ENCODE measurements at places on chromosomes 2 and 18.

GRCh38 chr2:133836691-133837345 lies 268.6 kb upstream of the NCKAP5 start:
- DNase-seq: no peak

DNA sequence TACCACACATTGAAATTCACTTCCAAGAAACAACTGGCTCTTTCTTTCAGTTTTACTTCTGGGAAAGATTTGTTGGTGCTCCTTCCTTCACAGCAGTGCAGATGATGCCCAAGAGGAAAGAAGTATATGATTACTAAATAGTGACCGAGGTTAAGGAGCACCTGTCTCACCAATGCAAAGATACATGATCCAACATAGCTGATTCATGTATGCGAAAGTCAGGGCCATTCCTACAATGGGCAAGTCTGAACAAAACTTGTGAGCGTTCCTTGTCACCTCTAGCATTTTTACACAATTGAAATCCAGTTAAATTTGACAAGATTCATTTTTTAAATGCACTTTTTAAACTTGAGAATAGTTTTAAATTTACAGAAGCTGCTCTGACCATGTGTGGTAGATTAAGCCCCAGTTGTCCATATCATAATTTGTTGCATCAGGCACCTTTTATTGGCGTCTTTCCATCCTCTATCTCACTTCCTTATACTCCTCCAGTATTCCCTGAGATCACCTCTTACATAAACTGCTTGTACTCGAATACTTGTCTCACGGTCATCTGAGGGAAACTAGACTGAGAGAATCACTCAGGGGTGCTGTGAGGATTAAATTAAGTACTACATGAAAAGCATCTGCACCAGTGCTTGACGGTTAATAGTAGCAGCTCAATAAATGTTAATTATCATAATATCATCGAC lies 438.8 kb upstream of the CDH20 start:
- no peak for DNase-seq

DNA sequence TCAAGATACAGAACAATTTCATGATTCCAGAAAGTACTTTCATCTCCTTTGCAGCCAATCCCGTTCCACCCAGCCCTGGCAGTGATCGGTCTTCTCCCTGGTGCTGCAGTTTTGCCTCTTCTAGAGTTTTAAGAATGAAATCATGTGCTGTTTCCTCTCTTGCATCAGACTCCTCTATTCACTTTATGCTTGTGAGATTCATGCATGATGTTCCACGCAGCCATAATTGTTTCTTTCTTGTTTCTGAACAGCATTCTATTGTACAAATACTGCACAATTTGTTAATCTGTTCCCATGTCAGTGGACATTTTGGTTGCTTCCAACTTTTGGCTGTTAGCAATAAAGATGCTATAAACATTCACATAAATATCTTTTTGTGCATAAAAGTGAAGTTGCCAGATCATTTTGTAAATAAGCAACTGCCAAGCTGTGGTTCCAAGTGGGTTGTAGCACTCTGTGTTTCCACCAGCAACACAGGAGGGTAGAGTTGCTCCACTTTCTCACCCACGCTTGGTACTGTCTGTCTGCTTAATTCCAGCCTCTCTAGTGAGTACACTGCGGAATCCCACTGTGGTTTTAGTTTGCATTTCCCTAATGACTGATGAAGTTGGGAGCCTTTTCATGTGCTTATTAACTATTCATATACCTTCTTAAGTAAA lies 104.5 kb downstream of the TWIST2 start:
- no peak for DNase-seq

- no peak for DNase-seq
Measured at GRCh38 chr2:219661955-219662395, 34.5 kb downstream of the SLC4A3 start.

- no peak for DNase-seq
Measured at GRCh38 chr18:41887100-41887499, 67.9 kb upstream of the PIK3C3 start.

DNA sequence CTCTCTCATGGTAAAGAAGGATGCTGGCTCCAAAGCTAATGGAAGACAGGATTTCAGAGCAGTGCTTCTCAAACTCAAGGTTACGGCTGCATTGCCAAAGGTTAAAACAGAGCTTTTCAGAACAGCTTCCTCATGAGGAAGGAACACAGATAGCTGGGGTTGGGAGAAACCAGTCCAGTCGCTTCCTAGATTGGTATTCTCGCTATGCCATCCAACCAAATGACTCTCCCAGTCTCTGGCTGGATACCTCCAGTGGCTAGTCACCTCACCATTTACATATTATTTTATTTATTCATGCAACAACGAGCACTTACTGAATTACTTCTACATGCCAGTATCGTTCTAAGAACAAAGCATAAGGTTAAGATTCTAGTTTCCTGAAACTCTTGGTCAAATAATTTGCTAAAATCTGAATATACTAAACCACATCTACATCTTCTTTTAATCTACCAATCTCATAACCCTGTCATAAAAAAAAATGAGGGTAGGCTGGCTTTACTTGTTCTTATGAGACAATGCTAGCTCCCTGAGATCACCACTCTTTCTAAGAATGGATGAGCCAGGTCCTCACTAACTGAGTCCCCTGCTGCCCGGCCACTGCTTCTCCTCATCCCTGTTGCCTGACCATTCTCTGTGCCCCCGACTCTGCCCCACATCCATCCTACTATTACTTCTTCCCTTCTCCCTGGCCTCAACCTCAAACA lies 20.4 kb downstream of the KDSR start:
- DNase-seq: no peak

DNA sequence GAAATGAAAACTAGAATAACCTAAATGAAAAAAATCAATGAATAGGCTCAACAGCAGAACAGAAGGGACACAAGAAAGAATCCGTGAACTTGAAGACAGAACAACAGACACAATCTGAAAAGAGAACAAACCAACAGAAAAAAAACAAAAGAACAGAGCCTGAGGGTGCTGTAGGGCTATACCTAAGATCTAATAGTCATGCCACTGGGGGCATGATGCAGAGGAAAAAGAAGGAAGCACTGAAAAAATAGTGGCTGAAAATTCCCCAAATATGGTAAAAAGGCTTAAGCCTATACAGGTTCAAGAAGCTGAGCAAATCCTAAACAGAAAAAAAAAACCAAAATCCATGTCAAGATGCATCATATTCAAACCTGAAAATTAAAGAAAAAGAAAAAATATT lies 50.3 kb downstream of the KANSL3 start:
- DNase-seq: no peak

GRCh38 chr2:59390581-59390980 lies 1149.5 kb upstream of the FANCL start:
- DNase-seq: no peak

DNA sequence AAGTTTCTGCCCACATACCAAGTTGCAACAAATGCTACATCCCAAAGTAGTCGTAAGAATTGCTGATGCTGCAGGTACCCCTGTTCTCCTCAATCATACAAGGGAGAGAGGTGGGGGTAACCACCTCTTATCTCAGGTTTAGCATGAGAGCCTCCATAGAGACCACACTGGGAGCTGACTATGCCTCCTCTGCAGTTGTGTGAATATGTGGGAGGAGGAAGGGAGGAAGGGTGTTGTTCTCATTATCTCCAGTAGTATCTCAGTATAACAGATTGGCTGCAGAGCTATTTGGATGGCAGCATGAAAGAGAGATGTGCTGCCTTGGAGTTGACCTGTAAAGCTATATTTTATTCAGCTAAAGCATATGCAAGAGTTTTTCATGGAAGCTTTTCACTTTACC lies 690.7 kb downstream of the KCNJ3 start:
- DNase-seq: no peak

GRCh38 chr2:40210968-40211353 lies 240.9 kb downstream of the SLC8A1 start:
- no peak for DNase-seq

GRCh38 chr2:104504331-104505073 lies 349.4 kb upstream of the POU3F3 start:
- no peak for DNase-seq

DNA sequence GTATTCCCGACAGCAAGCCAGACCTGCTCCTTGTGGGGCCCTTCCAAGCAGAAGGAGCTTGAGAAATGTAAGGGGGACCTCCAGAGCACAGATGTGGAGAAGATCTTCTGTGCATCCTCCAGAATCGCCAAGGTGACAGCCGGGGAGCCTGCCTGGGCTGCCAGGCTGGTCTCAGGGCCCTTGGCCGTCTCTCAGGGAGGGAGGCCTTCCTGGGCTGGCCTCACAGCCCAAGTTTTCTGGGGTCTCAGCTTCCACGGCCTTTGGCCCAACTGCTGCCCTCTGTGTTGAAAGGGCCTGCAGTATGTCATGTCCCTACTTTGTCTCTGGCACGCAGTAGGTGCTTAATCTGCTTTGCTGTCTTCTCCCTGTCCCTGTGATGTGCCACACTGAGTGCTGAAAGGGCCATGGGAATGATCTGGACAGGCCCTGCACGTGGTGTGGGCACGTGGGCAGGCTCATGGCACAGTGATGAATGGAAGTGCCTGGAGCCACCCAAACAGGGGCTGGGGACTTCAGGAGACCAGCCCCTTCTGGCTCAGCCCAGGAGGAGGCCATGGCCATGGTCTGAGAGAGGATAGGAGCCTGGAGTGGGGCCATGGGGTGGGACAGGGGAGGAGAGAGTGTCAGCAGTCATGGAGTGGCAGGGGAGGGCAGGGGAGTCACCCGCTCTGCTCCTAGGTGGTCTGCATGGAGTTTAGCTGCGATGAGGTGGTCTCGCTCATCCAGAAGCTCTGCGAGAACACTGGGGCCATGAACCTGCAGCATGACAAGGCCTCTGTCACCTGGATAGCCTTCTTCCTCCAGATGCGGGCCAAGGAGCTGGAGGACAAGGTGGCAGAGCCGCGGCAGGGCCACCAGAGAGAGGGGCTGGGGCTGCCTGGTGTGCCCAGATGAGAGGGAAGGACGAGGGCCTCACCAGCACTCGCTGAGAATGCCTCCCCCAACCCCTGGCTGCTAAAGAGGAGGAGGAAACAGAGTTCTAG lies 35.4 kb downstream of the HJURP start:
- DNase-seq: peak; percentile 6

GRCh38 chr2:43563679-43564078 lies 32.2 kb downstream of the THADA start:
- DNase-seq: no peak

DNA sequence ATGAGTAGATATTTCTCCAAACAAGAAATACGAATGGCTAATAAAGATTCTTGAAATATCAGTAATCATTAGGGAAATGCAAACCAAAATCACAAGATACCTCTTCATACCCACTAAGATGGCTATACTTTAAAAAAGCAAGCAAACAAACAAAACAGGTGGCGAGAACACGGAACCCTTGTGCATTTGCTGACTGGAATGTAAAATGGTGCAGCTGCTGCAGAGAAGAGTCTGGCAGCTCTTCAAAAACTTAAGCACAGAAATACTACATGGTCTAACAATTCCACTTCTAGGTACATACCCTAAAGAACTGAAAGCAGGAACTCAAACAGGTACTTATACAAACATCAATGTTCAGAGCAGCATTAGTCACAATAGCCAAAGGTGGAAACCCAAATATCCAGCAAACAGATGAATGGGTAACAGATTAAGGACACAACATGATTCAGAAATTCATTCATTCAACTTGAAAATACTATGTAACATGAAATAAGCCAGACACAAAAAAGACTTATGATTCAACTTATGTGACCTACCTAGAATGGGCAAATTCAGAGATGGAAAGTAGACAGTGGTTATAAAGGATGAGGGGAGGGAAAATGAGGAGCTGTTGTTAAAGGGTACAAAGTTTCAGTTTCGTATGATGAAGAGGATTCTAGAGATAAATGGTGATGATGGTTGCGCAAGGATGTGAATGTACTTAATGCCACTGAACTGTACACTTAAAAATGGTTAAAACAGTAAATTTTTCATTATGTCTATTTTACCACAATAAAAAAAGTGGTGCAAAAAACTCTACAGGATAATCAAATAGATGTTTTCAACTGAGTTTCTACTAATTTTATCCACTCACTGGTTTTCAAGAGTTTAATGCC lies 26.9 kb upstream of the GPR75 start:
- DNase-seq: no peak

DNA sequence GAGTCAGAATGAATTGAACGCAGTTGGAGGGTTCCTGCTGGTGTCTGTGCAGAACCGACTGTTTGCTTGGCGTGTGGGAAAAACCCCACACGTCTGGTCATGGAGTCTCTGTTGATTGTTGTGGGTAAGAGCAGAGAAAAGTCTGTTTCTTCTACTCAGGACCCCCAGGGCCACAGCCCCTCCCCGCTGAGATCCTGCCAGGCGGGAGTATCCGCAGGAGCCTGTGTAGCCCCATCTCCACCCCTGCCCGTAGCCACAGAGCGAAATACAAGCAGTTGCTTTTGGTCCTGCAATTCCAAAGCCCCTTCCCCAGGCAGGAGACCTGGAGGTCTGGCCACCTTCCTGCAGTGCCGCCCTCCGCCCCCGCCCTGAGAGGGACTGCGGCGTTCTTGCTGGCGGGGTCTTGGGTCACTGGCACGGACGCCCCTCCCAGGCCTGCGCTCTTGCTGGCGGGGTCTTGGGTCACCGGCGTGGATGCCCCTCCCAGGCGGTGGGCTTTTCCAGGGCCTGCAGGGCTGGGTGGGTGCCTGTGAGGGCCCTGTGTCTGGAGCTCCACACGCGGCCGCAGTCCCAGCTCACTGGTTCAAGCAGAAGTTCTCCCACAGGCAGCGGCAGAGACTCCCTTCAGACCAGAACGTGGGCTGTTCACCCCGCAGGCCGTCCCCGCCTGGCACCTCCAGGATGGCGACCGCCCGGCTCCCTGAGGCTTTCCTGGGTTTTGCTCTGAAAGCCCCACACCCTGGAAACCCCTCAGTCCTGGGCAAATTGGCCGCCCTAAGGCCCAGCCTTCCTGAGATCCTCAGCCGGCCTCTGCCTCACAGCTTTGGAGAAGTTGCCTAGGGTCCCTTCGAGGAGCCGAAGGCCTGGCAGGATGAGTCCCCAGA lies 76.0 kb upstream of the CTDP1 start:
- DNase-seq: no peak

DNA sequence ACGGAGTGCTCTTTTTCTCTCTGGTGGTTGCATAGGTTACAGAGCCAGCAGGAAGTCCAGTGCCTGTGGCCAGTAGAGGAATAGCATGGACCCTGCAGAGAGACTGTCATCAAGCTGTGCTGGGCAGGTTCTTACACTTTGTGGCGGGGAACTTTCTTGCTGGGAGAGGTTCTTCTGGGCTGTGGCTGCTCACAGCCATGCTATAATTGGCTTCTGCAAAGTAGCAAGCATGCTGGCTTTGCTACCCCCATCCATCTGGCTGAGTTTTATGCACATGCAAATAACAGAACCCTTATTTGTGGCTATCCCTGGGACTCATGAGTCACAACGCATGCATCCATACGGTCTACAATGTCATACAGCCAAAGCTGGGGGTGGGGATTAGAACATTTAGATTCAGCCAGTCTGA lies 68.9 kb downstream of the PLCL1 start:
- DNase-seq: no peak

GRCh38 chr2:180325416-180326120 lies 318.5 kb upstream of the CWC22 start:
- DNase-seq: no peak

GRCh38 chr2:67917332-67918054 lies 145.3 kb downstream of the C1D start:
- DNase-seq: no peak

All from activated naive CD4-positive, alpha-beta T cell treated with anti-CD3 and anti-CD28 coated beads, Interleukin-2, amount 10 ng/mL, durations not matched to agents 7 days and 5 days (primary cell).